SIG-M5 (cell line): ENCODE measurements at places on chromosomes 16 and 17.

- DNase-seq: no peak
These were observed 17.8 kb downstream of the MEAK7 start for GRCh38 chr16:84486551-84487235.

- DNase-seq: no peak
These were observed 39.9 kb downstream of the MSI2 start for GRCh38 chr17:57296231-57296630.

- DNase-seq: no peak
These were observed 33.9 kb downstream of the NGFR start for GRCh38 chr17:49528966-49529365.

DNA sequence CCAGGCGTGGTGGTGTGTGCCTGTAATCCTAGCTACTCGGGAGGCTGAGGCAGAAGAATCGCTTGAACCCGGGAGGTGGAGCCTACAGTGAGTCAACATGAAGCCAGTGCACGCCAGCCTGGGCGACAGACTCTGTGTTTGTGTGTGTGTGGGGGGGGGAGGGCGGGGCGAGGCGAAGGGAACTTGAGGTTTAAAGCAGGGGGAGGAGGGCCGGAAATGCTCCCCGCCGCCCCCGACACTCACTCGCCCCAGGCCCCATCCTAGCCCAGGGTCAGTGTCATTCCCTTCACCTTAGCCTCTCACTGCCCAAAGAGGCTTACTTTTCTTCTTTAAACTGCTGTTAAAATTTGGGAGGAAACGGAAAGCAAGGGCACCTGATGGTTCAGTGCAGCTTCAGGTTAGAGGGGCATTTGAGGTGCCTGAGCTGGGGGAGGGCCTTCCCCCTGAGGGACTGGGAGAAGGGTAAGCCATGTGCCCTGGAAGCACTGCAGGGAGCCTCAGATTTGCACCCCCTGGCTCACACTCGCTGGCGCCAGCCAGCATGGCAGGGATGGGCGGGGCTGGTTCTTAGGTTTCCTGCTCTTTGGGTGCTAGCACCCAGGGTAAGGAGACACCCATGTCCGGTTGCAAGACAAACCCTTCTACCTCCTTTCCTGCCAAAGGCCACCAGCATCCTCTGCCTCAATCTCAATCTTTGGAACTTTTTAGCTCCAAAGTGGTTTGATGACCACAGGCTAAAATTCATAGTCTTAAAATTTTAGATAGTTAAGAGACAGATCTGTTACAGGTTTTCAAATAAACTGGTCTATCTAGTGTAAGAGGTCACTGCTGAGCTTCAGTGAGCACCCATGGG, 2.2 kb upstream of the LIMD2 start:
- no peak for DNase-seq

DNA sequence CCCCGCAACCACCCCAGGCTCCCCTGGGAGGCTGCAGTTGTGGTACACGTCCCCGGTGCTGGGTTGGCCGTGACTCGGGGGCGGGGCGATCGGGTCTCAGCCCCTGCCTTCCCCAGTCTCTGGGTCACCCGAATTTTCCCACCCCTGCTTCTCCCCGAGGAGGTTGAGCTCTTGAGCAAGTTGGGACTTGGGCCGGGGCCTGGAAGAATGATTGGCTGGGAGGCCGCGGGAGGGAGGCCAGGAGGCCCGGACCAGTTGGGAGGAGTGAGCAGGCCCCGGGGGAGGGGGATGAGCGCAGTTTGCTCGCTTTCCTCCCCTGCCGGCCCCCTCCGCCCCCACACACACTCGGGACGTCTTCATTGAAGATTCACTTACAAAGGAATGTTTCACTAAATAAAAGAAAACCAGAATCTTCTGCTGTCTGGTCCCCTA, 4.5 kb upstream of the HEXIM1 start:
- DNase-seq: no peak

DNA sequence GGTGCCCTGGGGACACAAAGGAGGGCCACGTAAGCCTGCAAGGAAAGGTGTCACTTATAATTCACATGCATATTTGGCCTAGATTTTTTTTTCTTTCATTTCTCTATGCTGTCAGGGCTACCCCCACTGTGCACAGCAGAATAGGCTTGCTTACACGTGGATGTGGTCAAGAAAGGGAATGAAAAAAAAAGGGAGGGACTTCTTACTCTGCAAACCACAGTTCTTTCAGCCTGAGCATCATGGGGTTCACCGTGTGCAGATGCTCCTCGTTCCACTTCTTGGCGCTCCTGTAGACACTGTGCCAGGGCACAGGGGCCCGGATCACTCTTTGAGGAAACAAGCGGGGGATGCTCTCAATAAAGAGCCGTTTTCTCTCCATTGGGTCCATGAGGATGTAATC, 16.6 kb downstream of the DNAH3 start:
- no peak for DNase-seq

- no peak for DNase-seq
These were observed 2.2 kb upstream of the PLEKHH3 start for GRCh38 chr17:42678951-42679491.

DNA sequence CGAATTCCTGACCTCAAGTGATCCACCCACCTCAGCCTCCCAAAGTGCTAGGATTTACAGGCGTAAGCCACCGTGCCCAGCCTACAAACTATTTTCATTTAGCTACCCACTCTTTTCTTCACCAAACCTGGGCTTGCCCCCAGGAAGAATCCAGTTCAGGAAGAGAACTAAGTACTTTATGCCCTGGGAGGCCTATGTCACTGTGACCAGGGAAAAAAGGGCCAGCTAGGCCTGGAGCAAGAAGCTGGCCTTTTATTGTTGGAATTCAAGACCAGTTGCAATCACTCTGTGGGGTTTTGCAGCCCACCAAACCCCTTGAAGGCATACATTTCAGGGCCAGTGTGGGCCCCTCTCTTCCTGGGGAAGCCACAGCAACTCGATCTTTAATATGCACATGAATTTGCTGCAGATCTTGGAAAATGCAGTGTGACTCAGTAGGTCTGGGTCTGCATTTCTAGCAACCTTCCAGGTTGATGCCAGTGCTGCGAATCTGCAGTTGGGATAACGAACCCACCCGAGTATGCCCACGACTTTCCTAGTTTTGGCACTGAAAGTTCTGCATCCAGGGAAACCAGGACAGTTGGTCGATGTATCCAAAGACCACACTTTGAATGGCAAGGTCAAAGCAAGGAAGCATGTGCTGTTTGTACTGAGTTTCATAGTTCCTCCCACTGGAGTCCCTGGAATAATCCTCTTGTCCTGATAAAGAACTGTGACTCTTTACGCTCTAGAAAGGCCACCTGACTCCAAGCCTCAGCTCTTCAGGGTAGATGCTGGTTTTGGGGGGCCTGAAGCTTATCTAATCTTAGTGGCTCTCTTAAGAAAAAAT, 7.2 kb upstream of the MRPS23 start:
- DNase-seq: no peak

- no peak for DNase-seq
These were observed 124.7 kb downstream of the MGAT5B start for GRCh38 chr17:76992891-76993290.

DNA sequence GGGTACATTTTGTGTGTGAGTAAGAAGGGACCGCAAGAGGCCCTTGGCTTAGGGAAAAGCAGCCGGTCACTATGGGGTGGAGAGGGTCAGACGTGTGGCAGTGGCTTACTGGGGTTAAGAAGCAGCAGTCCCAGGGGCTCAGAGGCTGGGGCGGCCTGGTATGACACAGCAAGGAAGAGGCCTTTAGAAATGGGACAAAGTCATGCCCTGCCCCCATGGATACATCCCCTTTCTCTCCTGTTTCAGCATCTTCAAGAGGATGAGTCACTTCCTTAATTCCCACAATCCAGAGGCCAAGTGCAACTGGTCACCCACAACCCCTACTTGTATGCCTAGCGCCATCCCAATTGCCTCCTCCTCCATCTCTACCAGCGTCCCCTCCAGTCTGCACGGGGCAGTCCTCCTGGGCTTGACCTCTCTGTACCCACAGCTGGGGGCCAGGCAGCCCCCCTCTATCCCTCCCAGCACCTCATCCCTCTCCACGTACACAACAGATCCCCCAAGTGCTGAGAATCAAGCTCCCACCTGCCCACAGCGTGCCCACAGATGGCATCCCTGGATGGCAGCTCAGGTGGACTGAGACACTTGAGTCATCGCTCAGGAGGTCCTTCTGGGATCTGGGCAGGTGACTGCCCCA, 6.9 kb upstream of the EFTUD2 start:
- DNase-seq: no peak

- DNase-seq: no peak
These were observed 114.3 kb downstream of the NPIPB5 start for GRCh38 chr16:22624800-22625533.

- no peak for DNase-seq
These were observed 70.7 kb downstream of the OMG start for GRCh38 chr17:31226373-31226772.

GRCh38 chr16:783404-784161, 4.6 kb downstream of the RPUSD1 start:
- no peak for DNase-seq

GRCh38 chr17:50125420-50125997, 4.5 kb downstream of the SAMD14 start:
- DNase-seq: no peak

GRCh38 chr16:85180827-85181738, 68.8 kb upstream of the CIBAR2 start:
- no peak for DNase-seq

DNA sequence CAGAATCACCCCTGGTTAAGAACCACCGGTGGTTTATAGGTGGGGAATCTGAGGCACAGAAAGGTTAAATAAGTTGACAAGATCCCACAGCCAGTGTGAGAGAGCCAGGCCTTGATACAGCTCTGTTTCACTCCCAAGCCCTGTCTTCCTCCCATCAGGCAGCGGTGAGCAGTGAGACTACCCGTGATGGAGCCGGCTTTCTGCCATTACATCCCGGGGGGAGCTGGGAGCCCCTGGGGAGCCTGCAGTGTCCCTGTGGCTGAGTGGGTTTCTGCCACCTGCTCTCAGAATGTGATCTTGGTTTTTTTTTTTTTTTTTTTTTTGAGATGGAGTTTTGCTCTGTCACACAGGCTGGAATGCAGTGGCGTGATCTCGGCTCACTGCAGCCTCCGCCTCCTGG, 66.4 kb downstream of the ABCC1 start:
- DNase-seq: no peak

GRCh38 chr17:78497115-78497540, 80.1 kb downstream of the DNAH17 start:
- no peak for DNase-seq

GRCh38 chr17:35239823-35240222, 3.0 kb upstream of the SLFN5 start:
- no peak for DNase-seq

DNA sequence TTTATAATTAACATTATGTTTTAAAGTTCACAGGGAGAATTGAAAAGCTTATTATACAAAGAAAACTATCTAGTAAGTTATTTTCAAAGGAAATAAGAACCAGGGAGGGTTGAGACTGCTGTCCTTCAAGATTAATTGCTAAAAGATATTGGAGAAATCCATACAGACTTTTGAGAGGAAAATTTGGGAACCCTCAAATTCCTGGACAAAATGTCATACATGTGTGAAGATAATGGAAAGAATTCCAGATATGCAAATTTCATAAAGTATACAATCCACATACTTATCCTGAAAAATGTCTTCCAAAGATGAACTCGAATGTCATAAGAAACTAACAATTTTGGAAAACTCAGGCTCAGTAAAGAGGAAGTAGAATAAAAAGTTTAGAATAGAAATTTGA, 213.8 kb downstream of the HS3ST3A1 start:
- no peak for DNase-seq

GRCh38 chr17:51258756-51259563, 889 bp downstream of the MBTD1 start:
- peak; percentile 21 for DNase-seq

DNA sequence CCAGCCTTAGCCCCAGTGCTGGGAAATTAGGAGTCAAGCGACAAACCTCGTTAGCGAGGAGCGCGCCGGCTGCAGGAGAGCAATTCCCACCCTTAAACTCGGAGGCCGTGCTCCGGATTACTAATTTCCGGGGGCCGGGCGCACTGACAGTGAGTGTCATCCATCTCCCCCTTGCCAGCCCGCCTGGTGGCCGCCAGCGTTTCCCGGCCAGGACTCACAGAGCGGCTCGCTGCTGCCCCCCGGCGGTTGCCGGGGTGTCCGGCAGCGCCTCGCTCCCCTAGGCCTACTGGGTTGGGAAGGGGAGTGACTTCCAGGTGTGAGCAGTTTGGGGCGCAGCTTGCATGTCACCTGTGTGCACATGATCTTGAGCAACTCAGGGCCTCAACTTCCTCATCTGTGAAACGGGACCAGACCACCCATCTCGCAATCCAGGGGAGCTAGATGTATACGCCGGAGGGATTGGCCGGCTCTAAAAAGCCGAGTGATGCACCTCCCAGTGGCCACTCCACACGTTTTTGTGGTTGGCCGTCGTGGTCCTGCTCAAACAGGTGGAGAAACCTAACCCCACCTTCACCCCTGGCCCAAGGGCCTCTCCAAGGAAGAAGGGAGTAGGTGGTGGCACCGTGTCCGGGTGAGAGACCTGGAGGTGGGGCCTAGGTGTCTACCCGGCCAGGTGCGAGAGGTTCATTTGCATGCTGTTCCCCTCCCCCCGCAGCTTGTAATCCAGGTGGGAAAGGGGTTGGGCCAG, 2.5 kb upstream of the GSE1 start:
- DNase-seq: peak; percentile 35

DNA sequence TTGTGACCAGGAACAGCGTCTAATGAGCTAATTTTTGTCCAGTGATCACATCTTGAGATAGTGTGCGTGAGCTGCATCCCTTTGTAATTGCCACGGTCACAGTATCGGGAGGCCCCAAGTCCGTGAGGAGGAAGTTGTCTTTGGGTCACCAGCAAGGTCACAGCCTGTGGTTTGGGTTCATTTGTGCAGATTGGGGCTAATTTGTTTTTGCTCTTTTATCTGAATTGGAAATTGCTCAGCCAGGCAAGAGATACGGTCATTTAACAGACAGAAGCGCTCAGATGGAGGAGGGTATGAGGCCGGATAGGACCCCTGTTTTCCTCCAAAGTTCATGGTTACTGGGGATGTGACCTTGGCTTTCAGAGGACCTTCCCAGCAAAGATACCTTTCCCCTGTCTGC, 174.1 kb downstream of the SNX29 start:
- no peak for DNase-seq

DNA sequence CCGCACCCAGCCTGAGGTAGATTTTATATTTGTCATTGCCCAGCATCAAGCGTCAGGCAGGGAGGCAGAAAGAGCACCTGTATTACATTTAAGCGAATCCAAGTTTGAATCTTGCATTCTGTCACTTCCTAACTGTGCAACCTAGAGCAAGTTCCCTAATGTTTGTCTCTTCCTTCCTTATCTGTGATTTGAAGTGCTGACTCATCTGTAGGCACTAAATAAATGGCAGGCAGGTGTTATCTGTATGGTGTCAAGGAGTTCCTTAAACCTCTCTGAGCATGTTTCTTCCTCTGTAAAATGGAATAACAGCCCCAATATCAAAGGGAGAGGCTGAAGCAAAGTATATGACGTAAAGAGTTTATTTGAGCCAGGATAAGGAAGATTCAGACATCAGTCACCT, 24.3 kb downstream of the GP2 start:
- no peak for DNase-seq

GRCh38 chr17:8706431-8706830, 38.2 kb downstream of the CCDC42 start:
- DNase-seq: no peak

- no peak for DNase-seq
These were observed 6.4 kb downstream of the ZFPM1 start for GRCh38 chr16:88459366-88460073.

- DNase-seq: no peak
These were observed 48.8 kb upstream of the SIAH1 start for GRCh38 chr16:48433850-48434530.
